GM12891 (cell line): ENCODE measurements at places on chromosomes 6 and 20.

DNA sequence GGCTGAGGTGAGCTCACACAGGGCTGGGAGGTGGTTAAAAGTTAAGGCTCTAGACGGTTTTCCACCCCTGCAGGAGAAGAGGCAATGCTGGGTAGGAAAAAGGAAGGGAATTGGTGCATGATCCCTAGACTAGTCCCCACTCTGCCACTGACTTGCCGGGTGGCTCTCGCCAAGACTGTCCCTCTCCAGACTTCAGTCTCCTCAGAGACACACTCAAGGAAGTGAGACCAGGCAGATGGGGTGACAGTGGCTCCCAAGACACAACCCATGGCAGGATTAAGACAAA lies 13.1 kb downstream of the C20orf96 start:
- DNase-seq: no peak

GRCh38 chr6:89058627-89059026 lies 21.9 kb upstream of the PNRC1 start:
- no peak for DNase-seq

- DNase-seq: peak; percentile 63
Measured at GRCh38 chr20:62929051-62929538, 2.8 kb upstream of the DIDO1 start.

- peak; percentile 28 for DNase-seq
Measured at GRCh38 chr20:32484225-32484957, 100.7 kb downstream of the NOL4L start.

DNA sequence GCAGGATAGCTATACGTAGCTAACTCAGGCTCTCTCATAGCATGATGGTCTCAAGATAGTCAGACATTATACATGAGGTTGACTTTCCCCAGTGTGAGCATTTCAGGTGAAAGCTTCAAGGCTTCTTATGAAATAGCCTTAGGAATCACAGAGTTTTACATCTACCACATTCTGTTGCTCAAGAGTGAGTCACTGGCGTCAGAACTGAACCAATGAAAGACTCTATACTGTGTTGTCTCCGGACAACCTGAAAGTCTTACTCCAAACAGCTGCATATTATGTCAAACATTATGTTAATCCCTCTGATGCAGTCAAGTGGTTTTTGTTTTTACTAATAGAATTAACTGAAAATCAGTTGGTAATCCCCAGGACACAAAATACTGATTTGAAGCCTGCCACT lies 79.8 kb upstream of the TRDN start:
- no peak for DNase-seq

GRCh38 chr20:18056174-18057100 lies 1.3 kb downstream of the OVOL2 start:
- DNase-seq: no peak

- DNase-seq: no peak
Measured at GRCh38 chr6:145532361-145532760, 203.0 kb downstream of the EPM2A start.

GRCh38 chr20:16206817-16207216 lies 366.4 kb downstream of the KIF16B start:
- DNase-seq: no peak

- DNase-seq: no peak
Measured at GRCh38 chr6:90434094-90434493, 137.5 kb upstream of the BACH2 start.
